Naive thymus-derived CD4-positive, alpha-beta T cell (primary cell): ENCODE measurements at places on chromosomes 4 and X. TPM values are rescaled to one million over a fixed set of nuclear protein-coding genes. Genes with fewer than 3 reads are reported as not detected.

GAGE13 gene
- total RNA-seq: not detected

PPBP gene
- total RNA-seq: not detected

GAB3 gene
- total RNA-seq: 28.5 TPM

PRKG2 gene
- 0.56 and 1.5 TPM in 2 replicates for total RNA-seq

TEX11 gene
- not detected for total RNA-seq

HTR2C gene
- not detected in 2 replicates for total RNA-seq

TAF7L gene
- not detected for total RNA-seq

ETNPPL gene
- total RNA-seq: not detected

CTSO gene
- total RNA-seq: 8.0 TPM

HAND2 gene
- not detected for total RNA-seq

TMEM255A gene
- total RNA-seq: not detected

FRG2 gene
- not detected for total RNA-seq

ZNF732 gene
- not detected for total RNA-seq

HSFX4 gene
- not detected for total RNA-seq
